LoVo (cell line): ENCODE measurements at places on chromosomes 13 and 19.
A peak's percentile ranks its signal among the peaks of the same experiment; 100 is the strongest.

DNA sequence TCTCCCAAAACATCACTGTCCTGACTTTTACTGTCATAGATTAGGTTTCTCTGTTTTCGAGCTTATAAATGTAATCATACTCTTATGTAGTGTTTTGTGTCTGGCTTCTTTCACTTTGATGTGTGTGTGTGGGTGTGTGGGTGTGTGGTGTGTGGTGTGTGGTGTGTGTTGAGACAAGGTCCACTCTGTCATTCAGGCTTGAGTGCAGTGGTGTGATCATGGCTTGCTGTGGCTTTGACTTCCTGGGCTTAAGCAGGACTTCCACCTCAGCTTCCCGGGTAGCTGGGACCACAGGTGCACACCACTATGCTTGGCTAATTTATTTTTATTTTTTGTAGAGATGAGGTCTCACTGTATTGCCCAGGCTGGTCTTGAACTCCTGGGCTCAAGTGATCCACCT is 59.6 kb downstream of the PDS5B start:
- no peak for DNase-seq

GRCh38 chr13:82698383-82698782 is 1183.9 kb downstream of the SLITRK1 start:
- DNase-seq: no peak

DNA sequence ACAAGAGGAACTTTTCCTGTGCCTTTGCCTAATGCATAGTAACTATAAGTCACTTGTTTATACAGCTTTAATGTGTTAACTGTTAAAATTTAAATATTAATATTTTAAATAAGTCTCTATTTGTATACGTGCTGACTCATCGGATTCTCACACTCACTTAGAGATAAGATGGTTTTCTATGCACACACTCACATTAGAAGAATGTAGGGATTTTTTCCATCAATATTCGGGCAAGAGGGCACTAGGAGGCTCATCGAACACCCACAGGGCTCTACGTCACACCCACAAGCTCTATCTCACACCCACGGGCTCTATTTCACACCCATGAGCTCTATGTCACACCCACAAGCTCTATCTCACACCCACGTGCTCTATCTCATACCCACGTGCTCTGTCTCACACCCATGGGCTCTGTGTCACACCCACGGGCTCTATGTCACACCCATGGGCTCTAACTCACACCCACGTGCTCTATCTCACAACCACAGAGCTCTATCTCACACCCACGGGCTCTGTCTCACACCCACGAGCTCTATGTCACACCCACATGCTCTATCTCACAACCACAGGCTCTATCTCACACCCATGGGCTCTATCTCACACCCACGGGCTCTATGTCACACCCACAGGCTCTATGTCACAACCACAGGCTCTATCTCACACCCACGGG is 73.4 kb downstream of the COL4A2 start:
- no peak for DNase-seq

- DNase-seq: no peak
Measured at GRCh38 chr19:13284929-13285928, 135.0 kb downstream of the IER2 start.

DNA sequence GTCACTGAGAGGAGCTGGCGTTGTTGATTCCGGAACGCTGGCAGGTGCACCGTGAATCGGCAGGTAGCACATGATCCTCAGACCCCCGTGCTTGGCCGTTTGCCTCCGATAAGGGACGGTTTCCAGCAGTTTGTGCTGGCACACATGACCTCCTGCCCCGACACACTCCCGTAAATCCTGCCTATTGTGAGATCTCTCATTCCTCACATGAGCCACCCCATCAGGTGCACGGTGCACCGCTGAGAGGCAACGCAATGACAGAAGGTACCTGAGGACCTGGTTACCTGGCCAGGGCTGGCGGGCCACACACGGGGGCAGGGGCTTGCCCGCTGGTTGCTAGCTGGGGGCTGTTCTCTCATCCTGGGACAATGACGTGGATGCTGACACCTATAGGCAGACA is 2.1 kb upstream of the ADPRHL1 start:
- no peak for DNase-seq

DNA sequence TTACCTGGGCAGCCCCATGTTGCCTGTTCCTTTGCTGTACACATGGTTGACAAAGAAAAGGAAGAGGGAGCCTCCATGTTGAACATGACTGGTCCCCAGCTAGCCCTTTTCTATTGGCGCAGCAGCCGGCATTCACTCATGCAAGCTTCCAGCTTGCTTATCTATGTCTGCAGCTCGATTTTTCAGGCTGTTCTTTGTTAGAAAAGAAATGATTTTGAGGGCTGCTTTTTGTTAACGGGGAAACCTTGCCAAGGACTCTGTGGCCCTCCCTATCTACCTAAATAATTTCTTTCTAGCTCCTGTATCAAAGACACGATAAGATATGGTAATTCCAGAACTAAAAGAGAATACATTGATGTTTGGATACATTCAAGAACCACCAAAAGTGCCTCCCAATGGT is 20.4 kb upstream of the ADGRE2 start:
- DNase-seq: no peak

- no peak for DNase-seq
Measured at GRCh38 chr19:33366897-33367296, 6.6 kb upstream of the CEBPG start.

DNA sequence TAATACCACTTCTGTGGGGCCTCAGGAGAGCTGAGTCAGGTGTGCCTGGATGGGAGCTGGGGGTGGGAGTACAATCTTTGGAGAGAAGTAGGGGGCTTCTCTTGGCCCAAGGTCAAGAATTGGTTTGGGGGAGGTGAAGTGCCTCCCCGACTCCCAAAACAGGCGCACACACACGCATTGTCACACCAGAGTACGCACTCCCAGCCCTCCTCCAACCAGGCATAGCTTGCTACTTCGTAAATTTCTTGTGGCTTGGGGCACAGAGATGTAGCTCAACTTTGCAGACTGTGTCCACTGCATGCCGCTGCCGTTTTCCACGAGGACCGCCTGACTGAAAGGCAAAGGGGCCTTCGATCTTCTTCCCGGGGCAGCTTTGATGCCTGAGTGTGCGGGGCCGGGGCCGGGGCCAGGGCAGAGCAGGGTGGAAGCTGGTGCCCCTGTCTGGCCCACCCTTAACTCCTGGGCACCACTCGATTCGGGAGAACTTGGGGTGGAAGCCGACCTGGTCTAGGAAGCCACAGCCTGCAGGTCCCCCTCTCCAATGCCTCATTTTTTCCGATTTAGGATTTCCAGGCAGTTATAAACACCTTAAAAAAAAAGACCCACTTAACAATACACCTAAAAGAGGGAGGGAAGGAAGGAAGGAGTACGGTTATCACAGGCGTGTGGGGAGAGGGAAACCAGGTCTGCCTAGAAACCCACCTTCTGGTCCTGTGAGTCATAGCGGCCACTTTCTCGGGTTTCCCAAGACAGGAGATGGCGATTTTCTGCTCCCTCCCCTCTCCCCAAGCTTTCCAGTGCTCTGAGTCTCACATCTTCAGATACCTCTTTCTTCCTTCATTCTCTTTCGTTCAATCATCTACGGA is 5.8 kb upstream of the TSHZ3 start:
- no peak for DNase-seq

DNA sequence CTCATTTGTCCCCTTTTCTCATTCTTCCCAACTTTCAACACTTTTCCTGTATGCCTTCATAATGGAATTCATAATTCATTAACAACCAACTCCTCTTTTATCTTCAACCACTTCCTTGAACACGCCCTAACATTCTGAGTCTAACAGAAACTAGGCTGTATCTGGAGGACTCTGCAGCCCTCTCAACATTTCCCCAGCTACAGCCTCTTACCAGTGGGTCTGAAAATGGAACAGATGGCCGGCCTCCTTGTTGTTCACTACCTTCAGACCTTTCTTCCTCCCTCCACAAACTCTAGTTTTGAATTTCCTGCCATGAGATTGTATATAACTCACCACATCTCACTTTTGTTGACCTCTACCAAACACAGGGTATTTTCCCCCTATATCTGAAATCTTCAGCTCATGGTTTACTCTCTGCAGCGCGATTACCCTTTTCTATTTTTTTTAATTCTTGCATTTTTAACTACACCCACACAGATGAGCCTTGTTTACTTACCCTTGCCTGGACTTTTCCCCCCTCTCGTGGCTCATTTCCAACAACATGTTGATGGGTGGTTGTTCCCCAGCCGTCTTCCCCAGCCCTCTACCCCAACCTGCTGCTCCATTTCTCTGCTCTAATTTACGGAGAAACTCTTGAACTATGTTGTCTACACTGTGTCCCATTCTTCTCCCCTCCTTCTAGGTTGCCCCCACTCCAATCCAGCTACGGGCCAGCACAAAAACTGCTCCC is 846 bp downstream of the ZNF790 start:
- no peak for DNase-seq

DNA sequence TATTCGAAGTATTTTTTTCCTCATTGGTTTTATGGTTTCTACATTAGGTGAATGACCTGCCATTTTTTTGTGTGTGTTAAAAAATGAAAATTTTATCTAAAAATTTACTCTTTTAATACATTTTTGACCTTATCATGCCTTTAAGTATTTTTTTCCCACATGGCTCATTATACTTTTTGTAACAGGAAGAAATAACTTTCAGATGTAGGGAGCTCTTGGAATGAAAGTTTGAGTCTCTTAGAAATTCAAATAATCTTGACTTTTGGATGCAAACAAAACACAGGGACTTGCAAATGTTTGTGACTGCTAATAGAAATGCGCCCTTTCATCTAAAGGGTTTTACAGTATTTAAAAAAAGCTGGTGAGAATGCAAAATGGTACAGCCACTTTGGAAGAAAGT is 457.9 kb downstream of the KLF5 start:
- no peak for DNase-seq

DNA sequence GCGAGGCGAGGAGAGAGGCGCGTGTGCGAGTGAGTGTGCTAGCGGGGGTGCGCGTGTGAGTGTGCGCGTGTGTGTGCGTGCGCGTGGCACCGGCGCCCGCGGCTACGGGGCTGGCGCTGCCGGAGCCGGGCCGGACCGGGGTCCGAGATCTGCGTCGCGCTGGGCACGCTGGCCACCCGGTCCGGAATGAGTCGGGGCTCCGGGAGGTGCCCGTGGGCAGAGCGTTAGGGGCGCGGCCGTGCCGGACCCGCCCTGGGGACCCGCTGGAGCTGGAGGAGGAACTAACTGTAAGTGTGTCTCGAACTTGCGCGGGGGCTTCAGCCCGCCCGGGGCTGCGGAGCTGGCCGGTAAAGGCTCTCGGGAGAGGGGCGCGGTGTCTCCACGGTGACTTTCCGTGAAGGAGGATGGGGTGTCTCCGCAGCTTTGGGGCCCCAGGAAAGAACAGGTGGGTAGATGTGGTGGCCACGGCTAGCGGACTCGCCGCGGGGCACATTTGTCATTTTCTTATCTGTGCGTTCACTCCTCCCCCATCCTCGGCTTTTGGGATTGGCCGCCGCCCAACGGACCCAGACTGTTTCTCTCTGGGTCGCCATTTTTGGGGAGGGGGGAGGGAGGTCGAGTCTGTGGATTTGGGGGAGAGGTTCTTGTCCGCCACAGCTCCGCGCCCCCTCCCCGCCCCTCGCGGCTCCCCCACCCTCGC is 10.1 kb upstream of the SOX1 start:
- DNase-seq: no peak

- no peak for DNase-seq
Measured at GRCh38 chr19:32812571-32812970, 57.0 kb downstream of the SLC7A9 start.

DNA sequence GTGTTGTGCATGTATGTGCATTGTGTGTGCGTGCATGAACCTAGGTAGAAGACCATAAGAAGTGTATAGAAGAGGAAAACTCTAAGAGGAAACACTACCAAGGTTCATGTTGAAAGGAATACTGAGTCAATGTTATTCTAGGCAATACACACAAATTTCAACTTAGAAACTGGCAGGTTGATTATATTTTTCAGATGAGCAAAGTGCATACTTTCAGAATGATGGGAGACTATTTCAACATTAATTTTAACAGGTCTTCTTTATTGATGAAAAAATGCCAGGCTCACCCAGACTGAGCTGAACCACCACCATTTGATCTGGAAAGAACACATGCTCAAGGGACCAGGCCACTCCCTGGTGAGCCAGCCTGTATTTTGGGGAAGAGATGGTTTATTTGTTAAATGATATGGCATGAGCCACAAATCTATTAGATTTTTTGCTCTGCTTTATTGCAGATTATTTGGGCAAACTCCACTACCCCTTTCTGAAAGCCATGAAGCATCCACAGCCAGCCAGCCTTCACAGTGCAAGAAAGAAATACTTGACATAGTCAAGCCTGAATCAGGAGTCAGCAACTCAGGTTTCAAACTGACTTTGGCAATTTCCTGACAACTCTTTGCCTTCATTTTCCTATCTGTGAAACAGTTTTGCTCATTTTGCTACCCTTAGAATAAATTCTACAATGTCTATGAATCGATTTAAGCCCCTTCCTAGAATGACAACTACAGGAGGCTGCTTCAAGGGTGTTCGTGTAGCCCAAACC is 368.9 kb downstream of the COG6 start:
- no peak for DNase-seq

DNA sequence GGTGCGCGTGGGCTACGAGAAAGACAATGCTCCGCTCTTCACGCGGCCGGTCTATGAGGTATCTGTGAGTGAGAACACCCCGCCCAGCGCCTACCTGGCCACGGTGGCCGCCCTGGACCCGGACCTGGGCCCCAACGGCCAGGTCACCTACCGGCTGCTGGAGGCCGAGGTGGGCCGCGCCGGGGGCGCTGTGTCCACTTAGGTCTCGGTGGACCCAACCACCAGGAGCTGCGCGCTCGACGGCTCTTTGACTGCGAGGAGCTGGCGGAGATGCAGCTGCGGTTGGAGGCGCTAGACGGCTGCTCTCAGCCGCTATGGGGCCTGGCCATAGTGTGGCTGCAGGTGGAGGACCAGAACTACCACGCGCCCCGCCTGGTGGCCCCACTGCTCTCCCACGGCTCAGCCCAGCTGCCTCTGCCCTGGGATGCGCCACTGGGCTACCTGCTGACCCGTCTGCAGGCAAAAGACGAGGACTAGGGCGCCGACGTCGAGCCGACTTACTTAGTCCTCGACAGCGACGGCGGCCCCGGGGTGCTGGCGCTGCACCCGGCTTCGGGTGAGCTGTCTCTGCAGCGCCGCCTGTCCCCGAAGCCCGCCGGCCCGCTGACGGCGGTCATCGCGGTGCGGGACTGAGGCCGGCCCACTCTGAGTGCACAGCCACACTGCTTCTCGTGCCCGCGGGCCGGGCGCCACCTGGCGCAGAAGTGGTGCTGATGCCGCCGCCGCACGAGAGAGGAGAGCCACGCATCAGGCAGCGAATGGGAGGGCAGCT is 173.0 kb downstream of the OLFM4 start:
- no peak for DNase-seq

GRCh38 chr13:44050450-44051063 is 170.9 kb downstream of the LACC1 start:
- peak; percentile 58 for DNase-seq

DNA sequence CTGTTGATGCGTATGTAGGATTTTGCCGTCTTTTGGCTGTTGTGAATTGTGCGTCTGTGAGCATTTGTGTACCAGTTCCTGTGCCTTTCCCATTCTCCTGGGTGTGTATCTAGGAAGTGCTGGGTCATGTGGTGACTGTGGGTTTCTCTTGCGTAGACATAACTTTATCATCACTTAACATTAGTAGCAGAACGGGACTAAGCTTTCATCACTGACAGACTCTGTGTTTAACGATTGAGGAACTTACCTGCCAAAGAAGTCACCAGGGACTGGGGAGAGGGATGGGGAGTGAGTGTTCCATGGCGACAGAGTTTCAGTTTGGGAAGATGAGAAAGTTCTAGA is 15.0 kb downstream of the FZR1 start:
- no peak for DNase-seq
